ENCODE measurements at places on chromosomes 5 and 9.

DNA sequence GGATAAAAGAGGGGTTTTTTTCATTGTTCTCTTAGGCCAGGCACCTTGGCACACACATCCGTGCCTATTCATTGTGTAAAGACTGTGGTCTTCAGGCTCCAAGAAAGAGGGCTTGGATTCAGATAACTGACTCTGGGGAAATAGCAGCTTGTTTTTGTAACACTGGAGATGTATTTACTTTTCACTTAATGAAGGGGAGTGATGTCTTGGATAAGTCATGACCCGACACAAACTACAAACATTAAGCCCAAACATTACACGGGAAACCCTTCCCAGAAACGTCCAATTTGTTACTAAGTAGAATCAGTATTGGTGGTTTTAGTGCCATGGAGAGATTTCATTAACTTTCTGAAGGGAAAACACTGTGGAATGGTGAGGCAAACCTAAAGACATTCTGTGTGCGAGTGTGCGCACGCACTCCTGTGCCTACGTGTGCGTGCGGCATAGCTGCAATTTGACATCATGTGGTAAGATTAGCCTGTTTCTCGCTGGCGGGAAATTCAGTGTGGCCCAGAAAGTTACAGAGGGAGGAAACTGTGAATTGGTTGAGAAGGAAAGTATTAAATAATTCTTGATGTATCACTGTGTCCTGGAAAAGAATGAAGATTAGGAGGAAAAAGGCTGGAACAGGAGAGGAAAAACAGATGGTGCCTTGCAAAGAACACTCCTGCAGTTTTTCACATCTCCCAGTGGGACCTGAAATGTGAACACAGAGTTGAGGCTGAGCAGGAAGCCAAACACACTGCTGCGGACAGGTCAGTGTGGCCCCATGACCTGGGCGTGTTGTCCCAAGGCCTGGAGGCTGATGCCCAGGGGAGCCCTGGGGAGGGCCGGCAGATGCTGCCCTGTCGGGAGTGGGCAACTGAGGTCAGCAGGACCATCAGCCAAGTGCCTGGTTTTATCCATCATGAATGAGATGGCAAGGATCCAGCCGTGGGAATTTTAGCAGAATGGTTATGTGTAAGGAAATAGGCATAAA is 108.5 kb downstream of the GAS1 start:
- no peak for DNase-seq

DNA sequence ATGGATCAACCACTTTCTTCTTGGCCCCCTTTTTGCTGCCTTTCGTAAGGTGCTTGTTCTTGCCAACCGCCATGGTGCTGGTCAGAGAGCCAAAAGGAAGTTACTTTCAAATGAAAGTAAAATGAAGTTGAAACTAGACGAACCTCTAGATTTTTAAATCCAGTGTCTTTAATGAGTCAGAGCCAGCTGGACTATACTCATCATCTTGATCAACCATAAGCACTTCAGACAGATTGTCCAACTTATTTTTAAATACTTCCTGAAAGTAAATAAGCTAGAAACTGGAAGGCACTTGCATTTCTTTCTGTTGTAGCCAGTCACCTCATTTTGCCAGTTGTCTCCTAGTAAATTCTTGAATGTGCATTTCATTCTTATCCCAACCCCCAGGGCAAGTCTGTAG is 48.9 kb downstream of the JMY start:
- no peak for DNase-seq

DNA sequence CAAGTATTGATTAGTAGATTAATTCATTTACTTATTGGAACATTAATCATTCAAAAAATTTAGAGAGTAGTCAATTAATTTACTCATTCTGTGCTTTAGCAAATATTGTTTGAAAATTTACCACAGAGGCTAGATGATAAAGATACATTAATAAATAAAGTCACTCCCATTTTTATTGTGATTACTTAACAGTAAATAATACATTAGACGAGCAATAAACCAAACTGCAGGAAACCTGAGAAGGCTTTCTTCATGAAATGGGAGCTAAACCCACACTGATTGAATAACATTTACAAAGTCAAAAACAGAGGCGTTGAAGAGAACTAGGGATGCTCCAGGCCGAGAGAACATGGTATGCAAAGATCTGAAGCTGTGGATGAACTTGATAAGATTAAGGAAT is 38.8 kb upstream of the PRDM9 start:
- no peak for DNase-seq

DNA sequence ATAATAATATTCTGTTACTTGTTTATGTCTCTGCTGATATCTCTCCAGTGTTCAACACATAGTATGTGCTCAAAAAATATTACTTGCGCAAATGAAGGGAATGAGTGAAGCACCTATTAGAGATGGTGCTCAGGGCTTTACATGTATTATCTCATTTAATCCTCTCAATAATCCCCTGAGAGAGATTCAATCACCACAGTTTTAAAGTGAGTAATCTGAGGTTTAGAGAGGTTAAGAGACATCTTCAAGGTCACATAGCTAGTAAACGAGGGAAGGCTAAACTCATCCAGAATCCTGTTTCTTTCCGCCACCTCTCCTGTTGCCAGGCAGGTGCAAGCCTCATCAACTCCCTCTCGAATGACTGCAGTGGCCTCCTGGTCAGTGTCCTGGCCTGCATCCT is 82.0 kb downstream of the UGCG start:
- DNase-seq: no peak
